ENCODE measurements at places on chromosomes 3 and 15.

GRCh38 chr15:95175914-95176658, 944.7 kb downstream of the MCTP2 start:
- DNase-seq: no peak

DNA sequence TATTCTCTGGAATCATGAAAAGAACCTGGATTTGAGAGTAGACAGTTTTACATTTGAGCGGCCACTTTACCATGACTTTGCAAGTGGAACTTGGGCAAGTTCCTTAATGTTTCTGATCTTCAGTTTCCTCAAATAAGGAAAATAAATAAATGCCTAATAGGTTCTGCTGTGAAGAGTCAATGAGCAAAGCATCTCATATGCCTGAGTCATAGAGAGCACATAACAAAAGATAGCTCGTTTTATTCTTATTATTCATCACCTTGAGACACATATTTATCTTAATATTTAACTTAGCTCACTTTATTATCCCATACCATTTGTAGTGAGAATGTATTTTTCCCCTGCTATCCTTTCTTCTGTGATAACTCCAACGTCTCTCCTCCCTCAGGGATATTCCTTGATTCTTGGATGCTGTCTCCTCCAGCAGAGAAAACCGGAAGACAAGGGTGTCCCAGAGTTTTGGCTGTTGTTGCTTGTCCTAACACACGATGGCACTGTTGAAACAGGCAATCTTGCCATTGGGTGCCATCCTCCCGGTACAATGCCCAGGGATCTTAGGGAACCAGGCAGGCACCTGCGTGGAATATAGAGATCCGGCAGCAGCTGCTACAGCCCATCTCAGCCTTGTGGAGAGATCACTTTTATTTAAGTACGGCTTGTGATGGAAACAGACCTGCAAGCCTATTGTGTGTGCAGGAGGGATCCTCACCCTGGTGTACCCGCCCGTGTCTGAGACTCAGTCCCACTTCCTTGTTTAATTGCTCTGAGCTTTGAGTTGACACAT, 33.3 kb upstream of the VPS33B start:
- DNase-seq: peak; percentile 84

- DNase-seq: no peak
Observed at GRCh38 chr3:122931636-122932035, 95.9 kb downstream of the SEMA5B start.

DNA sequence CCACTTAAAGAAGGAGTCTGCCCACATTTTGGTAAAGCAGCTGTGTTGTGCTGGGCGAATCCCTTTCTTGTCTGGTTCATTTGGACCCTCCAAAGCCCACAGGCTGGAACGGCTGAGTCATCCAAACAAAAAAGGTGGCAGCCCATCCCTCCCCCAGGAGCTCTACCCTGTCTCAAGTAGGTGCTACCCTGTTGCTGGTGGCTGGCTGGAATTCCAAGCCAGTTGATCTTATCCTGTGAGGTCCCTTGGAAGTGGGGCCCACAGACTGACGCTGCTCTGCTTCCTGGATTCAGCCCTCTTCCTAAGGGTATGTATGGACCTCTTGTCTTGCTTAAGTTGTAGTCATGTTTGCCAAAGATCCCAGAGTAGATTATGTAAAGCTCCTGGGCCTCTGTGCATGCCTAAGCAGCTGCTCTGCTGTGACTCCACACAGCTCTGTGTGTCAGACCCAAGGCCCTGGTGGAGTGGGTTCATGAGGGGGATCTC, 44.5 kb downstream of the CCR1 start:
- DNase-seq: no peak

GRCh38 chr15:60572541-60573421, 93.8 kb upstream of the ICE2 start:
- DNase-seq: no peak

DNA sequence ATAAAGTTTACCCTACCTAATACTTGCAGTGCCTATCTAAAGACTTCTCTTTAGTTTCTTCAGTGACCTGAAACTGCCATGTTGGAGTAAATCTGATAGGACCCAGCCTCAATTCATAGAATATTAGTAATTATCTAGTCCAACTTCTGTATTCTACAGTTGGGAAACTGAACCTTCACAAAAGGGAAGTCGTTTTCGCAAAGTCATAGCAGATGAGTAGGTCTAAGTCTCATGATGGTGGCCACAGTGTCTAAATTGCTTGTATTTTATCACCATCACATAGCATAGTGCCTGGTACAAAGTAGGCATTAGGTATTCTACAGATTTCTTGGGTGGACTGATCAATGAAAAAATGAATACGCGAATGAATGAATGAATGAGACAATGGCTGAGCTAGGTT, 8.4 kb downstream of the GMNC start:
- DNase-seq: peak; percentile 66
